ENCODE measurements at places on chromosomes 11 and 22.

DNA sequence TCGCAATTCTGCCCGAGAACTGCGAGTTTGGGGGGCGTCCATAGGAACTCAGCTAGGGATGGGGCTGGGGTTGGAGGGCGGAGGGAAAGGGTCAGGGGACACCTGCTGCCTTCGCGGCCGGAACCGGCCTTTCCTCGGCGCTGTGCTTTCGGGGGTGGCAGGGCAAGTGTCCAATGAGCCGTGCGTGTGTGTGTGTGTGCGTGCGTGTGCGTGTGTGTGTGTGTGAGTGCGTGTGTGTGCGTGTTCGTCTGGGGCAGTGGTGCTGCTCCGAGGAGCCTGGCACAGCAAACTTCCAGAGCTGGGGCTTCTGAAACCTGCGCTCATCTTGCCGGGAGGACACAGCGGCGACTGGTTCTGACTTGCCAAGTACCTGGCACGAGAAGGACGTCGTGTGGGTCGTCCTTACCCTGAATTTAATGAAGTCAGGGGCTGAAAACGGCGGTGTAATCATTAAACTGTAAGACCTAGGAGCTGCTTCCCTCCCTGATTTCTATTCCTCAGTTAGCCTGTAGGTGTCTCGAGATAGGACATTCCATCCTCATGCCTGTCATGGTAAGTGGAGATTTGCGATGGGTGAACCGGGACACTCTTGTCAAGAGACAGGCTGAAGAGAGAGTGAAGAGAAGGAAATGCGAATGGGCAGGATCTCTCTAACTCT, 27.0 kb upstream of the AMOTL1 start:
- DNase-seq = peak; percentile 63

DNA sequence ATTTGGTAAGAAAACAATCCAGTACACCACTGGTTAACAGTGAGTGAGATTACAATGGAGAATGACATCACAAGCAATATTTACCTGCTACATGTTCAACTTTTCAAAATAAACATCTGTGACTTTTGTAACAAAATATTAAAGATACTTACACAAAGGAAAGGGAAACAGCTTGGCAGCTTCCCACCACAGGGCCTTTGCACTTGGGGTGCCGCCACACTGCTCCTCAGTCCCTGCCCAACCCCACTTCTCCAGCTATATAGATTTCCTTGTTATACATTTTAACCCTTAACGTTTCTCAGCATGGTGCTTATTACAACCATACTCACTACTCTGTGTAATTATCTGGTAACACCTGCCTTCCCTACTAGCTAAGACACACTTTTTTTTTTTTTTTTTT, 10.9 kb downstream of the KMT5B start:
- DNase-seq = no peak

- DNase-seq = no peak
Measured at GRCh38 chr11:120219232-120219937, 8.6 kb downstream of the OAF start.

- DNase-seq = no peak
Measured at GRCh38 chr11:48210052-48210451, 6.6 kb upstream of the OR4B1 start.

DNA sequence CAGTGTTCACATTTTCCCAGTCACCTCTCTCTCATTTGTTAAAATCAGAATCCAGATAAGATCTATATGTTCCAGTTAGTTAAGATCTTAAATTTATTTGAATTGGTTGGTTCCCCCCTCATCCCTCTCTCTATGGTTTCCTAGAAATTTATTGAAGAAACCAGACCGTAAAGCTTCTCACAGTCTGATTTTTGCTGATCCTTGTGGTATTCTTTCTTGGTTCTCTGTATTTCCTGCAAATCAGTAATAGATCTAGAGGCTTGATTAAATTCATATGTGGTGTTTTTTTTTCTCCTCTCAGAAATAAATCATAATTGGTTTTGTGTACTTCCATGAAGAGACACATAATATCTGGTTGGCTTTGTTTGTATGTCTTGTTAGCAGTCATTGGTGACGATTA, 147.5 kb downstream of the TMEM135 start:
- DNase-seq = no peak

DNA sequence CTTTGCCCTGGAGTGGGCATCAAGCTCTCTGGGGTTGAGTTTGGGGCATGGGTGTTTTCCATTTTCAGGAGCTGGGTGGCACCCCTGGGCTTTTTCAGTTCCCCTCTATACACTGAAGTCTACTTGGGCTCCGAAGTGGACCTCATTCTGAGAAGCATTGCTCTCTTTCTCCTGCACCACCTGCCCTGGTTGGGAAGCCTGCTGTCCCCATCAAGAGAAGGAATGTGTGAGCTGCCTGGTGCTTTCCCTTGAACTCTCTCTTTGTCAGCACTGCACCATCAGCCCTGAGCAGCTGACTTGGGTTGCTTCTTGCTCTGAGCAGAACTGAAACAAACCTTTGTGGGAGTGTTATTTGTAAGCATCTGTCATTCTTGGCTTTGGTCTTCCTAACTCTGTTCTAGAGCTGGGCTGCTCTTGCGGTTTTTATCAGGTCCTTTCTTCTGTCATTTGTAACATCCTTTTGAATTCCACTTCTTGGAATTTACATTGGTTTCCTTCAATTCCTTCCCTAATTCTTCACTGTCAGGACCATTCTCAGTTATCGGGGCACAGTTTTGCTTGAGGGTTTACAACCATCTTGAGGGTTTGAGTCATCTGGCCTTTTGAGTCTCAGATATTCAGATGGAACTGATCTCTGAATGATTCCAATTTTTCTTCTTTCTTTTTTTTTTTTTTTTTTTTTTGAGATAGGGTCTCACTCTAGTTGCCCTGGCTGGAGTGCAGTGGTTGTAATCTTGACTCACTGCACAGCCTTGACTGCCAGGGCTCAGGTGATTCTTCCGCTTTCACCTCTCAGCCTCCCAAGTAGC, 20.5 kb downstream of the UBE2L3 start:
- no peak for DNase-seq

- DNase-seq = peak; percentile 76
Measured at GRCh38 chr11:131998020-131998419, 627.6 kb downstream of the NTM start.

DNA sequence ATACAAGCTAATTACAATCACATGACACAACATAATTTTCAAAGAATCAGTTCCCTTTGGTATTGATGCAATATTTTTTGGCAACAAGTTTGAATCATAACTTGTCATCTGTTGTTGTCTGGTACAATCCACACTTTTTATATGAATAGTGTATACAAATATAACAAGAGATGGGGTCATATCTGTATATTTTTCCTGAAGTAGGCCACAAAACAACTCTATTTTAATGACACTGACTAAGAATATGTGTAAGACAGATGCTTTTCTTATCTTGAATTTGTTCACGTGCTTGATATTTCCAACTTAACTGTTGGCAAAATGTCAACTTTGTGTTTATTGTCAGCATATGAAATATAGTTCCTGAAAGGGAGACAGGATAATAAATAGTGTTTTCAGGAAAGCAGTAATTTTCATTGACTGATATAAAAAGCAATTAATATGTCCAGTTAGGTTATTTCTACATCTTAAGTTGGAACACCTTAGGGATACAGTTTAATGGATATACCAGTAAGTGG, 27.9 kb downstream of the NOX4 start:
- no peak for DNase-seq

DNA sequence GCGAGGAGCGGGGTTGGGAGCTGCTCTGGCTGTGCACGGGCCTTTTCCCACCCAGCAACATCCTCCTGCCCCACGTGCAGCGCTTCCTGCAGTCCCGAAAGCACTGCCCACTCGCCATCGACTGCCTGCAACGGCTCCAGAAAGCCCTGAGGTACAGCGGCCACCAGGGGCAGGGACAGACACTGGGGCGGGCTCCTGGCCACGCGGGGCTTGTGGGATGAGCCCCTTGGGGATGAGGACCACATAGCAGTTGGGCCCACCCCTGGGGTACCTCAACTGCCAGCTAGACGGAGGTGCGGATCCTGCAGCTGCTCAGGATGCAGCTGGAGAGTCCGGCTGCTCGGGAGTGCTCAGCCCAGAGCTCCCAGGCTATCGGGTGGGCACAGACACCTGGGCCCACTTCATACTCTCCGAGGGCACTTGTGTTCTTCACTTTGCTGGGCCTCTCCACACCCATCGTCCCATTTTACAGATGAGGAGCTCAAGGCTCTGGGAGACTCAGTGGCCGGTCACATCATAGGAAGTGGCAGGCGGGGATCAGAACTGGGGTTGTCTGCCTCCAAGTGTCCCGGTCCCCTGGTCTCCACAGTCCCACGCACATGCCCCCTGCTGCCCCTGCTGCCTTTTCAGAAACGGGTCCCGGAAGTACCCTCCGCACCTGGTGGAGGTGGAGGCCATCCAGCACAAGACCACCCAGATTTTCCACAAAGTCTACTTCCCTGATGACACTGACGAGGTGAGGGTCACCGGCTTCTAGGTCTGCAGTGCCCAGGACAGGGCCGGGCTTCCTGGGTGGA, 77.6 kb downstream of the MYO7A start:
- DNase-seq = no peak

- no peak for DNase-seq
Measured at GRCh38 chr11:75400146-75400865, 988 bp downstream of the RPS3 start.

- no peak for DNase-seq
Measured at GRCh38 chr11:2889362-2890273, 4.0 kb upstream of the CDKN1C start.

DNA sequence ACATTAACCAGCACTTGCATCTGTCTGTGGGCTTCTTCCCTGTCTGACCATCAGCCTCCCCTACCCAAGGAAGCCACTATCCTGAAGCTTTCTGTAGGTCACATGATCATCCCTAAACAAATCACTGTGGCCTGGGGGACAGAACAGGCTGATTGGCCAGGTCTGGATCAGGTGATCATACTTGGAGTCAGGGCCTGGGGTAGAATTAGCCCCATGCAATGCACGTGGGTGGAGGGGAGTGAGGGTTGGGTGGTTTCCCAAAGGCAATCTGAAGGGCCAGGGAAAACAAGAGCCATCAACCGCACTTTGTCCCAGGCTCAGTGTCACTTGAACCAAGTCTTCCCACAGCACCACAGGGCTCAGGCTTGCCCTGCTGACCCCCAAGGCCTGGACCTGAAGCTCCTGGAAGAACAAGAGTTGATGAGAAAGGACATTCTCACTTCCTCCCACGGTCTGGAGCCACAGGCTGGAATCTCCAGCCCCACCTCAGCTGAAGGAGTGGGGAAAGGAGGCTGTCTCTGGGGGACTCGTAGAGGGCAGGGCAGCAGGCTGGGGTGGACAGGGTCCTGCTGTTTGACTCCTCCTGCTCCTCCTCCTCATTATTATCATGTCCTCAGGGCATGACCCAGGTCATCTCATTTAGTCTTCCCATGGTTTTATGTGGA, 31.5 kb upstream of the TSPAN18 start:
- no peak for DNase-seq

DNA sequence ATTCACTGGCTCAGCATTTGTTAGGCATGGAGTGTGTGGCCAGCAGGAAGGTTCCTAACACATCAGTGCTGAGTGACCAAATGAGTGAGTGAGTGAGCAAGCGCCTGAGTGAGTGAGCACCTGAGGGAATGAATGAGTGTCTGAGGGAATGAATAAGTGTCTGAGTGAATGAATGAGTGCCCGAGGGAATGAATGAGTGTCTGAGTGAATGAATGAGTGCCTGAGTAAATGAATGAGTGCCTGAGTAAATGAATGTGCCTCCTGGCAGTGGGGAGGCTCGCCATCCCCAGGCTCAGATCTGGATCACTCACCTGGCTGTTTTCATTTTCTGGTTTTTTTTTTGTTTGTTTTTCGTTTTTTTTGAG, 52.1 kb upstream of the TCF20 start:
- no peak for DNase-seq

- DNase-seq = no peak
Measured at GRCh38 chr11:13286279-13286821, 8.8 kb downstream of the BMAL1 start.

- DNase-seq = no peak
Measured at GRCh38 chr11:96357794-96358193, 14.8 kb upstream of the MAML2 start.

GRCh38 chr11:61516675-61517572, 8.4 kb downstream of the LRRC10B start:
- DNase-seq = no peak

DNA sequence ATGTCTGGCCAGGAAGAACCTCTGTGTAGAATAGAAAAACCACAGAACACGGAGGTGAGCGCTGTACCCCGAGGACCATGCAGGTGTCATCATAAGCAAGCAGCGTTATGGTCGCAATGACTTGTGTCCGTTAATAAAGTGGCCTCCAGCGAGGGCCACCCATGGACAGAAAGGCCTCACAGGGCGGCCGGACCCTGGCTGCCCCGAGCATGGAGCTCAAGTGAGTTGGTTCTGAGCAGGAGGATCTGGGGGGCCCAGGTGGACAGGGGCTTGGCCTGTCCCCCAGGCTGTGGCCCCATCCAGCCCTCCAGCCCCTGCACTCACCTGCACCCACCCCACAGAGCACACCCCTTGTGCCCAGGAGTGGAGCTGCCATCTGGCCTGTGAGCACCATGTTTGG, 133.8 kb downstream of the BRD1 start:
- no peak for DNase-seq

- DNase-seq = no peak
Measured at GRCh38 chr11:121106812-121107211, 5.8 kb downstream of the TECTA start.

GRCh38 chr11:93348930-93349329, 18.4 kb downstream of the DEUP1 start:
- no peak for DNase-seq

- DNase-seq = peak; percentile 77
Measured at GRCh38 chr11:126561327-126561893, 205.9 kb downstream of the ST3GAL4 start.

DNA sequence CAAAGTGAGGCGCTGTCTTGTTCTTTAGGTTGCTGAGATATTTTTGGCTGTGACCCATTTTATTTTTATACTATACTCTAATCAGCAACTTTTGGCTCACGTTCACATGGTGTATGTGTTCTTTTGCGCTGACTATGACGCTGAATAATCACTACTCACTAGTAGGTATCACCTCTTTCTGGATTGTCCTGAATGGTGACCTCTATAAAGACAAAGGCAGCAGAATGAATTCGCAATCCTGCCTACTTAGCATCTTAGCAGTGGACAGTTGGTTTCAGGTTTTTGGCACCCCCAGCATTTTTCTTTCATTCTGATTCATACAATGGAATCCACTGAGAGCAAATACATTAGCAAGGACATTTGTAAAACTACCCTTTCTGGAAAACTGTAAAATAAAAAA, 351.3 kb downstream of the JRKL start:
- DNase-seq = no peak

DNA sequence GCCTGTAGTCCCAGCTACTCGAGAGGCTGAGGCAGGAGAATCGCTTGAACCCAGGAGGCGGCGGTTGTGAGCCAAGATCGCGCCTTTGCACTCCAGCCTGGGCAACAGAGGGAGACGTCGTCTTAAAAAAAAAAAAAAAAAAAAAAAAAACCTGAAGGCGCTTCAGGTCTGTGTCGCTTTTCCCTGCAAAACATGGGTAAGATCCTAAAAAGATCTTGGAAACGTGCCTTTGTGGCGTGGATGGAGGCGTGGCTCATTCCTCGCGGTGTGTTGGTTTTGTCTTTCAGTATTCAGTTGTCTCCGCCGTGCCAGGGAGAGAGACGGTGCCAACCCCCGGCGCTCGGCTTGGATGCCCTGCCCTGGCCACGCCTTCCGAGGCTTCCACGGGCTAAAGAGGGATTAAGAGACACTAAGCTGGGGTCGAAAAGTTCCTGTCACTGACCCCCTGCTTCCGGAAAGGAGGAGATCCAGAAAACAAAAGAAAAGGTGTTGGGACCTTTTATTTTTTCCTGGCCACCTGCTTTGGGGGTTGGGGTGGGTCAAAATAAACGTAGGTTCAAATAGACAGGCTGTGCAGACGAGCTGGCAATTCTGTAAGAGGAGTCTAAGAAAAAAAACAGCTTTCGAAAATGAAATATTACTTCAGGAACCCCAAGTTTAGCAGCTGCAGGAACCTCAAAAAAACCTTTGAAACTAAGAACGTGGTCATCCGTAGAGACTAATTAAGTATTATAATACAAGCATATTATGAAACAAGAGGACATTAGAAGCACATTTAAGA, 1.1 kb upstream of the SLC35F2 start:
- no peak for DNase-seq

Measured in right renal cortex interstitium (tissue), 3 donors.